ENCODE measurements at places on chromosomes 6 and 20. TPM values are rescaled to one million over a fixed set of nuclear protein-coding genes. Genes with fewer than 3 reads are reported as not detected.

The ZSWIM3 gene
- total RNA-seq, result 4.9 TPM

The TIAM2 gene
- 13.8 TPM for total RNA-seq

The ZNF292 gene
- 39.0 TPM for total RNA-seq

The BPIFA3 gene
- not detected for total RNA-seq

The APCDD1L gene
- 22.5 TPM for total RNA-seq

The FAM83C gene
- not detected for total RNA-seq

The TMEM170B gene
- total RNA-seq, result 5.1 TPM

The MATN4 gene
- total RNA-seq, result 0.10 TPM

The PREX1 gene
- total RNA-seq, result 3.0 TPM

The LY6G6F gene
- not detected for total RNA-seq

The EEF1A2 gene
- 0.34 TPM for total RNA-seq

The PRDM13 gene
- not detected for total RNA-seq

The PRDM1 gene
- 0.15 TPM for total RNA-seq

The PI16 gene
- total RNA-seq, result 0.15 TPM

The IL17F gene
- not detected for total RNA-seq

The COL12A1 gene
- 2,753 TPM for total RNA-seq

The THBD gene
- 38.2 TPM for total RNA-seq

The TFAP2C gene
- total RNA-seq, result 36.2 TPM

The MYH7B gene
- 0.30 TPM for total RNA-seq

The MAS1 gene
- total RNA-seq, result not detected

The EBF4 gene
- 15.2 TPM for total RNA-seq

The TCP11 gene
- not detected for total RNA-seq

The ZNF165 gene
- total RNA-seq, result 0.26 TPM

The GRM1 gene
- not detected for total RNA-seq

The STX11 gene
- total RNA-seq, result 1.6 TPM

The TTBK1 gene
- 0.07 TPM for total RNA-seq

The MYCT1 gene
- not detected for total RNA-seq

The LY6G5C gene
- total RNA-seq, result 3.6 TPM

The UNC5CL gene
- total RNA-seq, result 0.36 TPM

The HLA-F gene
- 6.6 TPM for total RNA-seq
